ENCODE measurements at places on chromosomes 6 and 20.
A peak's percentile ranks its signal among the peaks of the same experiment; 100 is the strongest.

DNA sequence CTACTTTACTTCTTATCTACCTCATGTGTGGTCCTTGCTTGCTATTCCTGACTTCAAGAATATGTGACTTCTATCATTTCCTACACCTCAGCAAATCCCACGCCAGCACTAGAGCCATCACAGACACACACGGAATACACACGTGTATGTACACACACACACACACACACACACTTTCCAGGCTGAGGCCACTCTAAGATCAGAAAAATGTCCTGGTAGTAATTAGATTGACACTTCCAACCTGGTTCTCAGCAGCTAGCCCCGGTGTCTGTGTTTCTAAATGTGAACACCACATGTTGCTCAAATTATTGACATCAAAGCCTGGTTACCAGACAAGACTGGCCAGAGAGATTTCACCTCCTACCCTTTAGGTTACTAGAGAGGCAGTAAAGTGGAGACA is 54.1 kb upstream of the SASH1 start:
- DNase-seq: no peak

GRCh38 chr6:38420207-38420606 is 219.5 kb downstream of the BTBD9 start:
- no peak for DNase-seq

- peak; percentile 66 for DNase-seq
Measured at GRCh38 chr20:61387204-61387953, 135.3 kb downstream of the CDH4 start.

- no peak for DNase-seq
Measured at GRCh38 chr20:17590245-17590644, 20.4 kb downstream of the DSTN start.

DNA sequence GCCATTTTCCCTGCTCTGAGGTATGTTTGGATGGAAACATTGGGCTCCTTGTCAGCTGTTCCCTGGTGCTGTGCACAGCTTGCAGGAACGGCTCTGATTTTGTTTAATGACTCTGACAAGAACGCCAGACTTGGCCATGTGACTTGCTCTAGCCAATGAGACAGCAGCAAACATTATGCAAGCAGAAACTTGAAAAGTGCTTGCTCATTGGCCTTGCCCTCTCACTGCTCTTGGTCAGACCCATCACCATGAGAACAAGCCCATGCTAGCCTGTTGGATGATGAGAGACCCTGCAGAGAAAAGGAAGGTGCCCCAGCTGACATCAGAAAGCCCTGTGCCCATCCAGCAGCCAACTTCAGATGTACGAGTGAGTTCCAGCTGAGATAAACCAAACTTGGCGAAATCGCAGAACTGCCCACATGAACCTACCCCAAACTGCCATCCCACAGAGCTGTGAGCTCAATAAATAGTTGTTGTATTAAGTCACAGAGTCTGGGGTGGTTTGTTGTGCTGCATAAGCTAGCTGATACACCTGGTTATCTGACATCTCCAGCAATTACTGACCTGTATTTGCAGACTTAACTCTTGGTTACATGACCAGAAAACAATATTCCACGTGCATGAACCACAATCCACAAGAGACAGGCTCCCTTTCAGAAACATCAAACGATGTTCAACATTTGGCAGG is 96.9 kb downstream of the JPH2 start:
- DNase-seq: no peak

GRCh38 chr6:36793296-36793912 is 45.8 kb downstream of the CPNE5 start:
- peak; percentile 47 for DNase-seq

- DNase-seq: no peak
Measured at GRCh38 chr6:139369568-139370282, 4.7 kb downstream of the CITED2 start.

GRCh38 chr20:58209652-58210397 is 18.6 kb downstream of the ANKRD60 start:
- peak; percentile 91 for DNase-seq

- DNase-seq: no peak
Measured at GRCh38 chr6:33278392-33278741, 1.4 kb downstream of the B3GALT4 start.

DNA sequence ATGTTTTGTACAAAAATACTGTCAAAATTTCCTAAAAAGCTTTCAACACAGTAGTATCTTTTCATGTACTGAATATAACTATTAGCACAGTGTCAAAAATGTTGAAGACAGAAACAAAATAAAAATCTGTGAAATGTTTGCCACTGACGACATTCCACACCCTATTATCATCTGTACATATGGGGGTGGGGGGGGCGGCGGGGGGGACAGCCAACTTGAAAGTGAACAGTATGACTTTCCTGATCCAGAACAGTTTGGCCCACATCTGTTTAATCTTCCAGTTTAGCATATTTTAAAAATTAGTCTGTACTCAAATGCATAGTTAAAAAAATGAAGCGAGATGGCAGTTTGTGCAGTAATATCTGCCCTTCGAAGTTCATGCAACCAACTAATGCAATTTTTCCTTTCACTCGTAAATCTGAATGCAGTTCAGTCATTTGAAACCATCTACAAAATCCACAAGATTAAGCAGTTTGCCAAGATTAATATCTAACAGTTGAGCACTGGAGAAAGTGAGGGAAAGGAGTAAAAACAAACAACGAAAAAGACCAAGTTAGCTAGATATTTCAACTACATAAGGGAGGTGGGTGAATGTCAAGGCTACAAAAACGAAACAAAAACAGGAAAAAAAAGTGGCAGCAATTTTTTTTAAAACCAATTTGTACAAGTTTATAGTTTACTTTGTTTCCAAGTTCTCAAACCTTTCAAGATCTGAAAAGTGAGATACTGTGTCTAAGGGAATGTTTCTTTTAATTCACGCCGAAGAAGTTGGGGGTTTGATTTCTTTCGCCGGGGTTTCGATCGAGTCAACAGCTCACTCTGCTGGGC is 1.9 kb downstream of the CITED2 start:
- DNase-seq: no peak

- no peak for DNase-seq
Measured at GRCh38 chr20:24895431-24895830, 53.6 kb upstream of the CST7 start.

GRCh38 chr20:23081263-23081819 is 4.8 kb downstream of the CD93 start:
- no peak for DNase-seq

DNA sequence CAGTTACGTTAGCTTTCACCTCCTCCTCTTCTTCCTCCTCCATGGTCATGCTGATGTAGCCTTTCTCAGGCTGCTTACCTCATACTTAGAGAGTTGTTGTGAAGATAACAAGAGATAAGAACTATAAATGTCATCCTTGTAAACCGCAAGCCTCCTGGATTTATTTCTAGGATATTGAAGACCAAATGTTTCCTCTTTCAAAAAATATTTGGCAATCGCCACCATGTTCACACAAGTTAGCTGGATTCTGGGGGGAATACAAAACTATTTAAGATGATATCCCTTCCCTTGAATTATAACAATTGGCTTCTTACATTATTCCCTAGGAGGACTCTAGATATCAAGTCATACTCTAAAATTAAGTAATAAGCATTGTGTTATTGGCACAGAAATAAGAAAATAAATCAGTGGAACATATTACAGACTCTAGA is 99.8 kb upstream of the PLEKHG1 start:
- DNase-seq: no peak

DNA sequence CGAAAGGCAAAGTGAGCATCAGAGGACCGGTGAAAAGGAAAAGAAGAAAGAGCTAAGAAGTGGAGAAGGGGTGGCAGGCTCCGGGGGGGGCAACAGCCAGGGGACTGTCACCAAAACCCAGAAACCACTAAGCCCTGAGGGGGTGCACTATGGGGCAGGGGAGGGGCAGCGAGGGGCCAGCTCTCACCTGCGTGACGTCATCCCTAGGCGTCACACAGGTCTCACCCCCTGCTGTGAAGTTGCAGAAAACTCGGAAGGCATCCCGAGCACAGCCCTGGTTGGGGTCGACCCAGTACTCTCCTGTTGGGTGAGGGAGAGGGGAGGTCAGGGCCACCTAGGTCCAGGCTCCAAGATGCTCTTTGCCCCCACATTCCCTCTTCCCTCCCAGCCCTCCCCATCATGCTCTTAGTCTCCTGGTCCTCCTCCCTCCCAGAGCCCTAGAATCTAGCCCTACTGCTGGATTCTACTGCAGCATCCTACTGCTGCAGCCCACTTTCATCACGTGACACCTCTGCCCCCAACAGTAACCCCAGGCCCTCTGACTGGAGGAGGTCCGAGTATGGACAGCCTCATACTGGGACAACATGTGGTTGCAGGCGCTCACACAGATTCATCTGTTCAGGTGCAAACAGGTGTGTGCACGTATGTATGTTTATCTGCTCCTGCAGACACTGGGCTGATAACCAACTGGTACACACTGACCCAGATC is 27.4 kb downstream of the COL11A2 start:
- DNase-seq: peak; percentile 34

GRCh38 chr20:32449057-32449889 is 91.1 kb downstream of the ASXL1 start:
- peak; percentile 2 for DNase-seq

DNA sequence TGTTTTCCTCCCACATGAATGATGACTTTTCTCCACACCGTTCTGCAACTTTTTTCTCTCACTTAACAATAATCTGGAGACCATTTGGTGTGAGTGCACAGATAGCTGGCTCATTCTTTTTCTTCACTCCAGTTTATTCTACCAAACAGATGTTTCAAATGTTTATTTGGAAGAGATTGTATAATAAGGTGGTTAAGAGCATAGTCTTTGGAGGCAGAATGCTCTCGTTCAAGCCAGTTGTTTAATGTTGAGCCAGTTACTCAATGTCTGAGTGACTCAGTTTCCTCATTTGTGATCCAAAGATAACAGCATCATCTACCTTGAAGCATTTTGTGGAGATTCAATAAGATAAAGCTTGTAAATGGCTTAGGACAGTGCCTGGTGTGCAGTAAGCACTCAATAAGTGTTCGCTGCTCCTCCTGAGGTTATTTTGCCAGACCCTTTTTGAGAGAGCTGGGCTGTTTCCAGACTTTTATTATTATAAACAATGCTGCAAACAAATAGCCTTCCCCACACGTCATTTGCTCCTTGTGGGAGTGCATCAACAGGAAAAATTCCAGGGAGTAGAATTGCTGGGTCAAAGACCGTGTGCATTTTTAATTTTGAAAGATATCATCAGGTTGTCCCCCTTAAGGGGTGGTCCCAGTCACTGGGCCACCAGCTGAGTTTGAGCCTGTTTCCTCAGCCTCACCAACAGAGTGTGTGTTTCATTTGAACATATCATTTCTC is 70.6 kb downstream of the VEGFA start:
- DNase-seq: no peak

GRCh38 chr6:35484921-35485392 is 11.9 kb downstream of the TEAD3 start:
- DNase-seq: no peak

- no peak for DNase-seq
Measured at GRCh38 chr6:40148882-40149573, 214.8 kb upstream of the MOCS1 start.

DNA sequence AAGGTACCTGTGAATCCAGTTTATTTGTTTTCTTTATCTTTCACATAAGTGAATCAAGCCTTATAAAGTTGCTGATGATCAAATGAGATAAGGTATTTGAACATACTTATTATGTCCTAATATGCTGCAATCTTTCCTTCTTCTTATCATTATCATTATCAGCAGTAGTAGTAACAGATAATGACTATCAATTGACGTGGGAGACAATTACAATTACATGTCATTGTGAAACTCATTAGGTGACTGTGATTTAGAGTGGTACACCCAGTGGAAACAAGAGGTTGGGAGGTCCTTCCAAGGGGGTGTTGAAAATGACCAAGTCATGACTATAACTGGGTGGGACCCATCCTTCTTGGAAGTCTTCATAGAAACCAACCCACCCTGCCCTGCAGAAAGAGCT is 2.8 kb downstream of the CLIC5 start:
- DNase-seq: no peak

GRCh38 chr20:58698741-58699622 is 6.4 kb downstream of the NPEPL1 start:
- DNase-seq: peak; percentile 6

GRCh38 chr20:60340232-60340631 is 382.0 kb downstream of the CDH26 start:
- no peak for DNase-seq

DNA sequence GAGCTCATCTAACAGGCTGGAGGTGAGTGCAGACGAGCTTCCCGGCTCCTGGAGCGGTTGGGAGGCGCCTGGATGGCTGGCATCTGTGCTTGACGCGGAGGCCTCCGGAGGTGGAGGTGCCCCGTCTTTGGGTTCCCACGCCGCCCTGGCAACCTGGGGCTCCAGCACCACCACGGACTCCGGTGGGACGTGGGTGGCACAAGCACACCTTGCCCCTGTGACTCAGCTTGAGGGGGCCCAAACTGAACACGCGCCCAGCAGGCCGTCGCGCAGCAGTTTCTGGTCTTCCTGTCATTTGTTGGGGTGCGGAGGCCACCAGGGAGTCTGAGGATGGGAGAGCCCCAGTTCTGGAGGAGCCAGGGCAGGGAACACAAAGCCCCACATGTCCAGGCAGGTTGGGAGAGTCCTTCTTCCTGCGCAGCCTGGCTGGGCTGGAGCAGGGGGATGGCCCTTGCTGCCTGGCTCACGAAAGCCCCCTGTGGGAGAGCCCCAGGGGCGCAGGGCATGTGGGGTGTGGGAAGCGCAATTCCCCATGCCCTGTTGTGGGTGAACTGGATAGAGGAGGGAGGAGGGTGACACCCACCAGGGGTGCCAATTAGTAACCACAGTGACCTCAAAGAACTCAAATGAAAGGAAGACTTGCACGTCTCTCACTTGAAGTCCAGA is 1378.6 kb upstream of the DEFB115 start:
- peak; percentile 48 for DNase-seq

DNA sequence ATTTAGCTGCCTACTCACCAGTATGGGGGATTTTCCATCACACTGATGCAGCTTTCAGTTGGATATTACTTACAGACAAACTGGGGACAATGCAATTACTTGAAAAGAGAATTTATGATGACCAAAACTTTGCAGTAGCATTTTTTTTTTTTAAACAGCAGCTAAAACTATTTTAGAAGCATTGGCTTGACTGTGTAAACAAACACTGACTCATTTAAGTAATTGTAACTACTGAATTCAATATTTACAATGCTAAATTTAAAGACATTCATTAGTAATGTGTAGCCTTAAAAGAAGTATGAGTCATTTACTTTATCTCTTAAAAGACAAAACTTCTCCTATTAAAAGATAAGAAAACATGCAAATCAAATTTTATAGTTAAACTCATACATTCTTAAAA is 295.9 kb upstream of the FERMT1 start:
- no peak for DNase-seq

GRCh38 chr6:163996491-163996890 is 582.0 kb downstream of the QKI start:
- DNase-seq: no peak
